CD4-positive, alpha-beta T cell (primary cell): ENCODE measurements at places on chromosomes 1 and 21. TPM values are rescaled to one million over a fixed set of nuclear protein-coding genes. Genes with fewer than 3 reads are reported as not detected.

- no peak overlapping the region for H3K27ac ChIP-seq
- no peak overlapping the region for H3K4me3 ChIP-seq
- H3K4me1 ChIP-seq = no peaks in the 10 kb centered on the region
- no peaks in the 10 kb centered on the region for H3K36me3 ChIP-seq
- H3K27me3 ChIP-seq = no peaks in the 10 kb centered on the region
Measured at GRCh38 chr21:29621525-29621924, 318.3 kb downstream of the GRIK1 start.

DCLRE1B gene
- total RNA-seq = 6.4 TPM

DNA sequence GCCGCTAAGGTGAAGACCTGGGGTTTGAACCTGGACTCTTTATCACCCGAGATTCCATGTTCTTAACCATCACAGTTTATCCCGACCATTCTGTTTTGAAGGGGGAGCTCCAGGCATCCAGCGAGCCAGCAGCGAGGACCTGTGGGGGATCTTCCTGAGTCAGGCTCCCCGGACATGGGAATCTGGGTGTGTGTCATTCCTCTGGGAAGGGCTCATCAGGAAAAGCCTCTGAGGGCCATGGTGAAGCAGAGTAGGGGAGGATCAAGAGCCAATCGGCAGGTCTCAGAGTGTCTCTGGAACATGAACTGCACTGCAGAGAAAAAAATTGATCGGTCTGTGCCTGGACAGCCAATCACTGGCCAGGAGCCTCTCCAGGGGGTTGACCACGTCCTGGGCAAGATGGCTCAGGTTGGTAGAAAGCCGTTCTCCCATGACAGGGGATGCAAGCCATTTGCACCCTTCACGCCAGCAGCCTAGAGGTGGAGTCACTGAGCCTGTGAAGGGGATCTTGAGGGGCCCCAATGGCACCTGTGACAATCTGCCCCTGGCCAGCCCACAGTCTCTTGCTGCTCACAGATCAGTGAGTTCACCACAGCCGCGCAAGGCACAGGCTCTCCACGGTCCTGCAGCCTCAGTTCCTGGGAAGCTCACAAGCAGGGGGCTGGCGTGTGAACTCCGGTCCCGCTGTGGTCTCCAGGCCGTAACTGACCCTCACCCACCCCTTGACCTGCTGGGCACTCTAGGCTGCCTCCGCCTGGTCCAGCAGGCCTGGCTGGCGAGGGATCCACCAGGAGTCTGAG lies 20.4 kb upstream of the ACTRT2 start:
- peaks cover 9% of the 10 kb centered on the region for H3K27me3 ChIP-seq
- no peaks in the 10 kb centered on the region for H3K36me3 ChIP-seq
- H3K4me3 ChIP-seq = no peak overlapping the region
- DNase-seq = no peak
- H3K4me1 ChIP-seq = no peaks in the 10 kb centered on the region
- no peak overlapping the region for H3K27ac ChIP-seq

- DNase-seq = no peak
- H3K4me1 ChIP-seq = peaks cover 8% of the 10 kb centered on the region
- H3K4me3 ChIP-seq = no peak overlapping the region
- peaks cover 6% of the 10 kb centered on the region for H3K36me3 ChIP-seq
- H3K27me3 ChIP-seq = no peaks in the 10 kb centered on the region
Measured at GRCh38 chr1:44261962-44262361, 48.7 kb downstream of the DMAP1 start.

TACSTD2 gene
- 0.36 TPM for total RNA-seq

GRCh38 chr1:65409314-65409713 lies 11.2 kb upstream of the LEPR start:
- H3K4me3 ChIP-seq = no peak overlapping the region
- no peaks in the 10 kb centered on the region for H3K27me3 ChIP-seq

FAM72D gene
- not detected for total RNA-seq

PDZK1 gene
- not detected for total RNA-seq

- no peak overlapping the region for H3K4me3 ChIP-seq
- H3K36me3 ChIP-seq = no peaks in the 10 kb centered on the region
- H3K27me3 ChIP-seq = peaks cover 6% of the 10 kb centered on the region
- no peak overlapping the region for H3K27ac ChIP-seq
Measured at GRCh38 chr1:115815694-115816093, 25.2 kb downstream of the NHLH2 start.

PLA2G2F gene
- not detected for total RNA-seq

LCE3E gene
- total RNA-seq = not detected

GRCh38 chr1:226447932-226448665 lies 40.2 kb upstream of the PARP1 start:
- no peaks in the 10 kb centered on the region for H3K27me3 ChIP-seq
- no peak overlapping the region for H3K27ac ChIP-seq
- no peak overlapping the region for H3K4me3 ChIP-seq
- H3K36me3 ChIP-seq = no peaks in the 10 kb centered on the region
- H3K4me1 ChIP-seq = peaks cover 32% of the 10 kb centered on the region

DNA sequence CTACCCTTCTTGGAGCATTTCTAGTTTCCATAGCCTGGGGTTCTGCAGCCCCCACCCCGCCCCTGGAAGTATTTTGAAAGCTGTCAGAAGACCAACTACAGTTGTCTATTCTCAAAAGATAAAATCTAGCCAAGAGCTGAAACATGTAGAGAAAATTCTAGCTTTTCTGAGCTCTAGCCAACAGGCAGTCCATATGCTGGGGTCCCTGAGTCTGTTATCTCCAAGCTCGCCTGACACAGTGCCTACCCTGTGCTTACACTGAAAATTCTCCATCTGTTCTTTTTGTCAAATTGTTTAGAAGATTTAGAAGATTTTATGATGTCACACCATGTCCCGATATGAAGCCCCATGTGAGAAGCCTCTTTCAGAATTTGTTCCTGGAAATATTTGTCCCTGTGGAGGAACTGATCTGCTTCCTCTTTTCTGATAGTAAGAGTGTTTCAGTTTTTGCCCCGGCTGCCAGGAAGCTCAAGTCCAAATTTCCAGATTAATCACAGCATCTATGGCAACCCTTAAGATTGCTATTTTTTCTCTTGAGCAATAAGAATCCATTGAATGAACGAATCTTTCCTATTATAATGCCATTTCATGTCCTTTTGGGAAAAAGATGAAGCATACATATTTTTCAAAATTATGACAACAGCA lies 23.7 kb upstream of the CSF3R start:
- H3K4me1 ChIP-seq = no peaks in the 10 kb centered on the region
- peaks cover 7% of the 10 kb centered on the region for H3K27me3 ChIP-seq
- H3K36me3 ChIP-seq = no peaks in the 10 kb centered on the region
- no peak for DNase-seq
